Activated CD8-positive, alpha-beta memory T cell treated with anti-CD3 and anti-CD28 coated beads for 1 hour (primary cell): ENCODE measurements at places on chromosomes 7 and 10.
A peak's percentile ranks its signal among the peaks of the same experiment; 100 is the strongest.

GRCh38 chr7:71995111-71995510 lies 417.0 kb downstream of the CALN1 start:
- no peak for DNase-seq

- no peak for DNase-seq
Observed at GRCh38 chr10:2958659-2959058, 108.7 kb upstream of the PFKP start.

- DNase-seq = no peak
Observed at GRCh38 chr10:77898323-77899079, 28.1 kb downstream of the DLG5 start.

GRCh38 chr7:70730451-70731110 lies 401.4 kb upstream of the GALNT17 start:
- DNase-seq = no peak

GRCh38 chr10:62815381-62816075 lies 638 bp downstream of the EGR2 start:
- peak; percentile 14 for DNase-seq
